ENCODE measurements at places on chromosomes 11 and 22.

GRCh38 chr11:122883646-122883979 lies 1.1 kb downstream of the JHY start:
- DNase-seq, result no peak

GRCh38 chr11:128483211-128483788 lies 104.1 kb downstream of the ETS1 start:
- no peak for DNase-seq

- DNase-seq, result no peak
These were observed 20.3 kb downstream of the XKR3 start for GRCh38 chr22:16804882-16805281.

GRCh38 chr22:23774114-23774921 lies 1.7 kb downstream of the MMP11 start:
- DNase-seq, result no peak

DNA sequence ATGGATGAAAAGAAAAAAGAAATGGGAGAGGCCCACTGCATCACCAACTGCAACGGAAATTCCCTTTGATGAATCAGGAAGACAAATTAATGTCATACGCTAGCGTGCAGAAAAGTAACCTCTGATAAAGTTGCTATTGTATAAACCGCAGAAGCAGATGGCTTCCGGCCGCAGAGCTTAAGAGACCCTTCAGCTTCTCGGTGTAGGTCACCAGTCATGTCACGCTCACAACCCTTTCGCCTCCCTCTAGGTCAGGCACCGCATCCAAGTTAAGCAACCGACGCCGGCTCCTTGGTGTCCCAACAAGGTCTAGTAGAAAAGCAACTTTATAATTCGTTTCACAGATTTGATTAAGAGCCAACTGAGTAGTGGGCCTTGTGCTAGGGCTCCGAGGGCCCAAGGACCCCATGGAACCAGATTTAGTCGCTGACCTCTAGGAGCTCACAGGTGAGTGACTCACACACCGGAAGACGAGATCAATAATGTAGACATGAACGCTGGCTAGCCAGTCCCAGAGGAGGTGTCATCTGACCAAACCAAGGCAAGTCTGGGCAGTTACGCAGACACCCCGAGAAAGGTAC lies 1.2 kb upstream of the ZFP91 start:
- DNase-seq, result no peak

DNA sequence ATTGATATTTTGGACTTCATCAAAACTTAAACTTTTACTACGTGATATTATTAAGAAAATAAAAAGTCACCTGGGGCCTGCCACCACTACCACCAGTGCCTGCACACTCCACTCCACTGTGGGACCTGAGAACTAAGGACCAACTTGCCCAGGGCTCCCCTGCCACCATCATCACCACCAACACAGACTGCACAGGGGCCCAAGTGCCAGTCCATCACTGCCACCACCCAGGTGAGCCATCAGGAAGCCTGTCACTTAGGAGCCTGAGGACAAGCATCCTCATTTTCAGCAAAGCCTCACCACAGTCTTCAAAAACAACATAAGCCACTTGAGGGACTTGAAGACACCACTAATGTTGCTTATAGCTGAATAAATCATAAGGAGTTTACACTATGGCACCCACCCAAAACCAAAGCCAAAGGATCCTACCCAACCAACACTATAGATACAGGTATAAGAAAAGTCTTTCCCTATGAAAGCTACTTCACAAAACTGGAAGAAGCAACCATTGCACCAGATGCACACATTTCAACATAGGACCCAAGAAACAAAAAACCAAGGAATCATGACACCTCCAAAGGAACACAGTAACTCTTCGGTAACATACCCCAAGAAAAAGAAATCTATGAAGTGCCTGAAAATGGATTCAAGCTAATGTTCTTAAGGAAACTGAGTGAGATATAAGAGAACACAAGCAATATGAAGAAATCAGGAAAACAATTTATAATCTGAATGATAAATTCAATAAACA lies 73.6 kb upstream of the GNAZ start:
- no peak for DNase-seq

GRCh38 chr11:60785136-60785535 lies at the start of gene MS4A10:
MS4A10 (plus strand) TSS chr11:60785333; CDS start chr11:60790336, 5,003 bp downstream.
- no peak for DNase-seq

DNA sequence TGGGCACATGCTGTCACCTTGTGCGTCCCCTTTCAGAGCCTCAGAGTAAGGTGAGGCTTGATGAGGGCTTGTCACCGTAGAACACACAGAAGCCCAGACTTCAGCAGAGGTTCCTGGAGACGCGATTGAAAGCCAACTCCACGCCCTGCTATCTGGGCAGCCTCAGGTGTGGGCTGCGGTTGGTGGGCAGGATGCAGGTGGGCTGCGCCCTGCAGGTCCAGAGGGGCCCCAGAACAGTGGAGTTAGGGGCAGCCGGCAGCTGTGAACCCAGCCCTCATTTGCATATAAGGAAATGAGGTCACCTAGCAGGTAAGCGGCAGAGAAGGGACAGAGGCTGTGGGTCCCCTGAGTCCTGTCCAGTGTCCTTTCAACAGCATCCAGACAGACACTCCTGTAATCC lies 15.4 kb downstream of the PHLDA2 start:
- no peak for DNase-seq

DNA sequence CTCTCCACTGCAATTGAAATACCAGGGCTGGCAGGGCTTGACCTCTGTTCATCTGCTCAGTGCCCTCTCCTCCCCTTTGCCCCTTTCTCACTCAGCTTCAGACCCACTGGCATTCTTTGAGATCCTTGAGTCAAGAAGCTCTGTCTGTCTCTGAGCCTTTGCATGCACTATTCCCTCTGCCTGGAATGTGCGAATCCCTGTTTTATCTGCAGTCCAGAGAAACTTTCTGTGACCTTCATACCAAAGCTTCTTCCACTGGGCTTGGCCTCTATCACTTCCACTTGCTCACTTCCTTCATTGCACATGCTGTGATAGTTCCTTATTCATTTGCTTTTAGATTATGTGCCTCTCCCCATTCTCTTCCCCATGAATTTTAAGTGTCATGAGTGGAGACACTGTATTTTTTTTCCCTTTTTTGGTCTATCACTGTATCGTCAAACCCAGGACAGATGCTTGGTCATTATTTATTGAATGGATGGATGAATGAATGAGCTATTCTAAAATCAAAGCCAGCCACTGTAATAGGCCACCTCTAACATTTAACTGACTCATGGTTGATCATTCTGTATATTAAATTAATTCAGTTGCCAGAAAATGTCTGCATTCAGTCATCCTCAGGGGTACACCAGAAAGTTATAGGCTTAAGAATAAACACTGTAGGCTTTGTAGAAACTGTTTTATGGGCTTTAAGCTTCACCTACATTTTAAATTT lies 88.7 kb upstream of the TIMP3 start:
- DNase-seq, result no peak

GRCh38 chr11:128828350-128828749 lies 38.7 kb downstream of the KCNJ1 start:
- no peak for DNase-seq

DNA sequence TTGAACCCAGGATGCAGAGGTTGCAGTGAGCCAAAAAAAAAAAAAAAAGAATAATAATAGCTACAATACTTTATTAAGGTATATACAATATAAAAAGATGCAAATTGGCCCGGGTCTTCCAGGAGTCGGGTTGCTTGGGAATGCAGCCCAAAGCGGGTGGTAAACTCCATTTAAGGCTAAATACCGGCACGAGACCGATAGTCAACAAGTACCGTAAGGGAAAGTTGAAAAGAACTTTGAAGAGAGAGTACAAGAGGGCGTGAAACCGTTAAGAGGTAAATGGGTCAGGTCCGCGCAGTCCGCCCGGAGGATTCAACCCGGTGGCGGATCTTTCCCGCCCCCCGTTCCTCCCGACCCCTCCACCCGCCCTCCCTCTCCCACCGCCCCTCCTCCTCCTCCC lies 143.3 kb downstream of the DLG2 start:
- DNase-seq, result no peak

- DNase-seq, result no peak
These were observed 92.8 kb upstream of the SEPTIN5 start for GRCh38 chr22:19621373-19622060.

- DNase-seq, result no peak
These were observed 25.0 kb upstream of the IGLL1 start for GRCh38 chr22:23604939-23605712.

DNA sequence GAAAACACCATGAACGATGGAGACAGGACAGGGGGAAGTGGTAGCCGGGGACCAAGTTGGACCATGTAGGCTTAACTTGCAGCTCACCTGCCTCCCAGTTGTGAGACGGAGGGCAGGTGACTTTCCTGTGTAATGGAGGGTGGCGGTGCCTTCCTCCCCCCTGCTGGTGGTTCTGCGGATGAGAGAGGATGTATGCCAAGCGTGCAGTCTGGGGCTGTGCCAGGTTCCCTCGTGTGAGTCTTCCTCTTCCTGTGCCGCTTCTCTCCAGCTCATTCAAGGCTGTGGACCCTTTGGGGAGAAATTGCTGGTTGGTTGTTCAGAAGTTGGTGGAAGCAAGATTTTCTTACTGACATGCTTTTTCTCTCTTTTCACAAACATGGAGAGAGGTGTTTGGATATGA lies 35.1 kb downstream of the MPPED1 start:
- no peak for DNase-seq

GRCh38 chr11:124043420-124043819 lies 2.3 kb upstream of the OR10G7 start:
- DNase-seq, result no peak

- DNase-seq, result no peak
These were observed 29.5 kb upstream of the MYH9 start for GRCh38 chr22:36417281-36417686.

DNA sequence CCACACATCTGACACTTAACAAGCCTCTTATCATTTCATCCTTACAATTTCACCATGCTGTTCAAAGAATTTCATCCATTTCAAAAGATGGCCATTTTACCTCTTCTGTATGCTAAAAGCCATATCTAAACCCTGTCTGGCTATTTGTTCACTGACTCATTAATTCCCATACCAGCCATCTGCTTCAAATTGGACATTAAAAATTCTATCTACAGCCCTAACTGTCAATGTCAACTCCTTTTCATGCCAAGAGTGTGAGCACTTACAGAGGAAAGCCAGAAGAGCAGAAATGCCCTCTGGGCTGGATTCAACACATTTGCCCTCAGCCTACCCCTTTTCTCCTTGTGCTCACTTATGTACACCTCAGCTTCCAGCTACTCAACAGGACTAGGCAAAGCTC lies 59.2 kb downstream of the SYTL2 start:
- no peak for DNase-seq

GRCh38 chr11:2837096-2837601 lies 48.4 kb downstream of the CDKN1C start:
- DNase-seq, result no peak

DNA sequence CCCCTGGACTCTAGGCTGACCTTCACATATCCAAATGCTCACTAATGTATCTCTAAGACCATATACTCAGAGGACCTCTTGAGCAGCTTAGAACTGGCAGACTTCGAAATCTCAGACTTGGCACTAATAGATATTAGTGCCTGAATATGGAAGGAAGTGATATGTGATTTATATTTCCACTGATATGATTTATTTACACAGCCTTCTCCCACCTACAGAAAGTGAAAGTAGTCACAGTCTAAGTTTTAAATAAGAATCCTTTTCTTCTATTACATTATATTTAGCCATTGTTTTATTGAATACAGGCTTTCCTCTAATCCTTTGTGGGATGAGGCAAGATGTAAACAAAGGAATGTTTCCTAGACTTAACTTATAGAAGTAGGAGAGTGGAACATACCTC lies 6.7 kb upstream of the NAV2 start:
- DNase-seq, result no peak

GRCh38 chr11:44804449-44805437 lies 78.0 kb downstream of the TSPAN18 start:
- DNase-seq, result no peak

DNA sequence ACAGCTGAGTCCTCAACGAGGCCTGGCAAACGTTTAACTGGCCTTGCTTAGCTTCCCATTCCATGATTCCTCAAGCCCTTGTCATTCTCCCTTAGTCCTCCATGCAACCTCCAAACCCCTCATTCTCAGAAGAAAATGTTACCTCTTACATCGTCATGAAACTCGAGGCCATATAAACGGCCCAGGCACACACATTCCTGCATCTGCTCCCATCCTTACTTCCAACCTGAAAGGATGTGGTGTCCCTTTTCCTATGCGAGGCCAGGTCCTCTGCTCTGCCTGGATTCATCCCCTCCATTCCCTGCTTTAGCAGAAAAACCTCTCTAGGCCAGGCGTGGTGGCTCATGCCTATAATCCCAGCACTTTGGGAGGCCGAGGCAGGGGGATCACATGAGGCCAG lies 9.0 kb downstream of the MPZL3 start:
- DNase-seq, result no peak

DNA sequence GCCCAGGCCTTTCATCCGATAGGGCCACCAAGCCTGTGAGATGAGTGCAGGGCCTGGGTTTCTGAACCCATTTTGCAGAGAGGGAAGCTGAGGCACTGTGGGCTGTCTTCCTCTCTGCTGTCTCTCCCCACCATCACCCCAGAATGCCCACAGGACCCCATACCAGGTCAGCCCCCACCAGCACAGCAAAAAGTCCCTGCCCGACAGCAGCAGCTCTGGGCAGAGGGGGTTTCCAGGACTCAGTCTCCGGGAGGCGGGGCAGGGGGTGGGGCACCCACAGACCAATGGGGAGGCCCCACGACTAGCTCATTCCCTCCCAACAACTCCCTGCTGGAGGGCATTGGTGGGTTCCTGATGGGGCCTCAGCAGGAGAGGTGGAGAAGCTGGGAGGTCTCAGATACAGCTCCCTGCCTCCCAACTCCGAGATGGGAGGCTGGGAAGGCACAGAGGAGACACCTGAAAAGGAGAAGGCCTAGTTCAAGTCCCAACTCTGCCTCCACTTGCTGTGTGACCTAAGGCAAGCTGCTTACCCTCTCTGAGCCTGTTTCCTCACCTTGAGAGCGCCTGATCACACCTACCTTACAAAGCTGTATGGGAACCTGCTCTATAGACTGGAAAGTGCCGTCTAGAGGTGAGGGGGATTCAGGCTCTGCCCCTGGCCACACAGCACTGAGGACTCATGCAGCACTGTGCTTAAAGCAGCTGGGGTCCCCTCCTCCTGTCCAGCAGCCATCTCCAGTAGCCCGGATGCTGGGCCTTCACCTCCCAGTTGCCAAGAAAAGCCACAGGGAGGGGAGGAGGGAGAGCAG lies 3.5 kb downstream of the CBX7 start:
- DNase-seq, result peak; percentile 45

GRCh38 chr11:119810478-119811232 lies 81.7 kb upstream of the NECTIN1 start:
- DNase-seq, result no peak

GRCh38 chr22:46876357-46876934 lies 114.0 kb downstream of the TBC1D22A start:
- no peak for DNase-seq

GRCh38 chr11:80816966-80817365 lies 1376.1 kb upstream of the TENM4 start:
- DNase-seq, result no peak

GRCh38 chr11:88202498-88202897 lies 27.3 kb upstream of the RAB38 start:
- DNase-seq, result no peak

- DNase-seq, result no peak
These were observed 28.2 kb downstream of the KCTD17 start for GRCh38 chr22:37079668-37080171.

GRCh38 chr22:44773082-44773481 lies 20.7 kb downstream of the ARHGAP8 start:
- no peak for DNase-seq

Data from hypothalamus (tissue), 51 donors.